ENCODE measurements at places on chromosomes 11 and 22.

DNA sequence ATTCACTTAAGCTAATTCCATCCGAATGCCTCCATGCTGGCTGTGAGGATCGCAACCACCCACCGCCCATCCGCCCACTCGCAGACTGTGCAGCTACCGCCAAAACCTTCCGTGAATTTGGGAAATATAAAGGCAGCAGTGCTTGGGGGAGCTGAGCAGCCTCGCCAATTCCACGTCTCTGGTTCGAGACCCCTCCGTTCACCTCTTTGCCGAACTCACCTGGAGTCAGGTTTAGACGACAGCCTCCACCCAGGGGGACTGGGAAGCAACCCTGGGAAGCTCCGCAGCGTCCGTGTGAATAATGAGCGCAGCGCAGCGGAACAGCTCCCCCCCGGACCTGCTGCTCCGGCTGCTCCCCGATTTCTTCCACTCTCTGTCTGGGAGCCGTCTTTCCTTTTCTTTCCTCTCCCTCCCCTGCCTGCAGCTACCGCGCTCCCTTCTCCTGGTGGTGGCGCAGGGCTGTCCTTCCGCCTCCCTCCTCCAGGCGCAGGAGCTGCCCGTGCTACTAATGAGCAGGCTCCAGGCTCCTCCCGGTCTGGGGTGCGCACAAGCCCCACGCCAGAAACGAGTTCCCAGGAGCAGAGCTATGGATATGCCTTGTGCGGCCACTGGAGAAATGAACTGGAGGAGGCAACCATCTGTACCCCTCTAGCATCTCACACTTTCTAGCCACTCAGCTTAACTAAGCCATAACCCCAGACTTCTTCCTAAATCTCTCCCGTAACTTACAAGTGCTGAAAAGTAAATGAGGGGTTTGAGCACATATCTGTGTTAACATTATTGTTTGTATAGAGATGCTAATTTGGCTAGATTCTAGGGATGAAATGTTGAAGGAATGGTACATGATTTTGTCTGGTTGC, 107.3 kb downstream of the XKR3 start:
- no peak for DNase-seq

DNA sequence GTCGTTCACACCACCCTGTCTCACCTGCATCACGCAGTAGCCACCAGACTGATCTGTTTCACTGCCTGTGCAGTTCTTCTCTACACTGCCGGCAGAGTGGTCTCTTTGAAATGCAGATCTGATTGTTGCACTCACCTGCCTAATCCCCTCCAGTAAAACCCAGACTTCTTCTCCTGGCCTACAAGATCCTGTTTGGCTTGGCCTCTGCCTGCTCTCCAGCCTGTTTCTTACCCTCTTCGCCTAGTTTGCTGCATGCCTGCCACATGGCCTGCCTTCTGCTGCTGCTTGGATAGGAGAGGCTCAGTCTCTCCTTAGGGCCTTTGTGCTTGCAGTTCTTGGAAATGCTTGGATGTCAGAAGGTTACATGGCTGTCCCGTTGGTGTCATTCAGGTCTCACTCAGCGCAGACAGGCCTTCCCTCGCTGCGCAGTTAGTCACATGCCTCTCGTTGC, 42.0 kb downstream of the PACS1 start:
- no peak for DNase-seq

GRCh38 chr11:108147150-108147549, 25.8 kb downstream of the ACAT1 start:
- DNase-seq, result no peak

DNA sequence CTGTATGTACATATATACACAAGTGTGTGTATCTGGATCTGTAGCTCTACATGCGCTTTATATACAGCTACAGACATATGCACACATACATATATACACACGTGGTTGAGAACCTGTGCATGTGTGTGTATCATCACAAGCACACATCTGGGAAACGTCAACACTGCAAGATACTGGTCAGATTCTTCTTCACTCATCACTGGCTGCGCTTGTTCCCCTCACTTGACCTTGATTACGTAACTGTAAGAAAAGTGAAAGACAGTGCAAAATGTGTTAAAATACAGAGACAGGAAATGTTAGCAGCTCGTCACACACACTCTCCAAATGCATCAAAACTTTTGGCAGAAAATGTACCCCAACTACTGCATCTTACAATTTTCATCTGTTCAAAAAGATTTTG, 51.9 kb upstream of the MN1 start:
- no peak for DNase-seq

DNA sequence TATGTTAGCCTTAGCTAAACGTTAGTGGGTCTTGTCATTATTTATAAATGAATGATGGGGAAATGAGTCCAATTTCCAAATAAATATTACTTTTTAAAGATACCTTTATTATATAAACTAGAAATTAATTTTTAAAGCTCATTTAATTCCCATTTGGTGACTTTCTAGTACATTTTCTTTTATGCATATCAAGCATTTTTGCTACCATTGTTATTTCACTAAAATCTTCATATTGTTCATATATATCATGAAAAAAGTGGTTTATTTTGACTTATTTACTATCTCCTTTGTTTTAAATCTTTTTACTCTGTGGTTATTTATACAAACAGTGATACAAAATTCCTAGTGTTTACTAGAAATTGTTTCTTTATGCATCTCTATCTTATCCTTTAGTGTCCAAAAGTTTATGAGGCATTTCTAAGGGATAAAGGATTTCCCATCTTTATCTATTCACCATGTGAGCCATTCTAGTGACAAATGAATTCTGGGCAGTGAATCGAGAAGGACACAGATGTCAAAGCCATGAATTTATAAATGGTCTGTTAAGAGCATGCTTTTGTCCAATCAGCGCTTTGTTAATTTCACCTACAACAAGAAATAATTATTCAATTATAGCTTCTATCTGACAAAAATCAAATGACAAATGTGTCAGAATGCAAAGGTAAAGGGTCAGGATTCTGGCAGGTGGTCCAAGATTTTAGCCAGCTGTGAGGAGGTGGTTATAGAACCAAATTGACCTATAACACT, 70.6 kb downstream of the PRMT3 start:
- DNase-seq, result no peak

- no peak for DNase-seq
Measured at GRCh38 chr11:122089111-122089510, 26.9 kb downstream of the BLID start.

- DNase-seq, result no peak
Measured at GRCh38 chr11:95182397-95182796, 48.6 kb downstream of the SESN3 start.

All from AG08396 (cell line).